ENCODE measurements at places on chromosomes 12 and 14. TPM values are rescaled to one million over a fixed set of nuclear protein-coding genes. Genes with fewer than 3 reads are reported as not detected.
A peak's percentile ranks its signal among the peaks of the same experiment; 100 is the strongest.

DNA sequence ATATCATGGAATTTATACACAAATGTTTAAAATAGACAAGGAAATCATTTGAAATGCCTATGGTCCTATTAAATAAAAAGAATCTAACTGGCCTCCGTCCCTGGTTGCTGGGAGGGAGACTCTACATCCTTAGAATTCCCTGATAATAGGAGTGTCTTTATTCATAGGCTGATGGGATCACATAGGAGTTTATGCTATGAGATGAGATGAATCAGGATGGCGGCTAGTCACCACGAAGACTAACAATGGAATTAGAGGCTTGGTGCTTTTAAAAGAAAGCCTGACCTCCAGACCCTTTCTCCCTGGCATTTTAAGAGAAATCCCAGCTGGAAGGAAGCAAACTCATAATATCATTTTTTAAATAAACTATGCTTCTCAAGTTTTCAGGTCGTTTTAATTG lies 69.7 kb downstream of the SEC23A start:
- DNase-seq, result no peak

RPL10L gene
- not detected for total RNA-seq

ANO2 gene
- total RNA-seq, result not detected

GRCh38 chr14:34994668-34995067 lies 11.9 kb downstream of the SRP54 start:
- DNase-seq, result no peak

DNA sequence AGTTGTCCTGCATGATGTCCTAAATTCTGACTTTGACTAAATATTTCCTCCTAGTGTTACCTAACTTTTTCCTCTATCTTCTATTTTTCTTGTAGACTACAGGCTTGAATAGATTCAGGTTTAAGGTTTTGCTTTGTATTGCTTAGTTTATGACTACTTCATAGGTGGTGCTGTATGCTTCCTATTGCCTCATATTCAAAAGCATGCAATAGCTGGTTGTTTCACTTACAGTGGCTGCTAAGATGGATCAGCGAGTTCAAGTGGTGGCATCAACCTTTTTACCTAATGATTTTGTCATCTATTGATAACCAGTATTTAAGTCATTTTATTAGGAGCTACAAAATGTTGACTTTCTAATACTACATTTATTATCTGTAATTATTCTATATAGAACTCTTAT lies 36.3 kb upstream of the BICD1 start:
- DNase-seq, result no peak

RNASE12 gene
- not detected for total RNA-seq

KCNJ8 gene
- not detected for total RNA-seq

- DNase-seq, result no peak
These were observed 179.4 kb upstream of the PRMT8 start for GRCh38 chr12:3311491-3312103.

PTPN21 gene
- not detected for total RNA-seq

DNA sequence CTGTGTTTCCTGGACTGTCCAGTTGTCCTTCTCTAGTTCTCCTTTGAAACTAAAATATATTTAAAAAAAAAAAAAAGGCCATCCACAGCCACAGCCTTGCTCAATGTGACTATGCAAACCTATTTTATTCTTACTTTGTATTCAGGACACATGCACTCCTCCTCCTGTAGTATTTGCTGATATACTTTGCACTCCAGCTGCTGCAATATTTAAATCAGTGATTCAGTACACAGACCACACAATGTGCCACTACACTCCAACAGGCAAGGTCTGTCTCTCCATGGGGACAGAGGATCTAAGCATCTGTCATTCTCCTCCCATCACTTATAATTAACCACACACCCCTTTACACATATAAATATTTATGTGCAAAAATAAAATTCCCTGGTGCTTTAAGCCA lies 40.2 kb upstream of the CCDC196 start:
- no peak for DNase-seq

DNA sequence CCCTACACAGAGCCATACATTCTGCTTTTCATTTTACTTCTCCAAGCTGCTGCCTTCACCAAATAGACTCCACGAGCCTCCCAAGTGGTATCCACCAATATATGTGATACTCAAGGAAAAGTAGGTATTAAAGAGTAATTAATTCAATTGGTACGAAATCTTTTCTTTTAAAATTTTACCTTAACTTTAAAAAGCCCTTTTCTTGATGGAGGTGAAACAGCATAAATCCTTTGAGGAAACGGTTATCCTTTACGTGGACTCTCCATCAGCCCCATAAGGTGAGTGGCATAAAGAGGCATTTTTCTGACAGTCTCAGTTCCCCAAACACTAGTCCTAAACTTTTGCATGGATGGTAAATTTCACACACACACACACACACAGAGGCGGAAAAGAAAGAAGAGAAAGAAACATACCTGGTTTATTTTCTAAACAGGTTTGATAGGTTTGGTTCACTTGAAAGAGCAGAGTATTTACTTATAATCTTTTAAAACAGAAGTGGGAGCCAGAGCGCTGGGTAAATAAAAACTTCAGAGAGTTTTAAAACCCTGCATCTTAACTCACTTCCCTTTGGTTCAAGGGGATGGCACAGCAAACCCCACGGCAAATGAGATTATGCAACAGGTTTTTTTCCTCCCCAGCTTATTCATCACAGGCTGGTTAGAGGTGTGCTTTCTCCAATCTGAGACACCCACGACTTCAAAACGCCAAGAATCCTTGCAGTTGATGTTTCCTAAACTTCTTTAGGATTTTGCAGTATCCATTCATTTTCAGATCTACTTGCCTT lies 1.9 kb downstream of the DUSP16 start:
- DNase-seq, result peak; percentile 66

TMTC2 gene
- total RNA-seq, result 3.1 TPM
